Putamen (tissue), 1 donor: ENCODE measurements at places on chromosomes 7 and 10.

- no peak for DNase-seq
Measured at GRCh38 chr7:15504351-15504750, 57.5 kb downstream of the AGMO start.

GRCh38 chr10:80498078-80498832, 39.4 kb upstream of the SH2D4B start:
- no peak for DNase-seq

DNA sequence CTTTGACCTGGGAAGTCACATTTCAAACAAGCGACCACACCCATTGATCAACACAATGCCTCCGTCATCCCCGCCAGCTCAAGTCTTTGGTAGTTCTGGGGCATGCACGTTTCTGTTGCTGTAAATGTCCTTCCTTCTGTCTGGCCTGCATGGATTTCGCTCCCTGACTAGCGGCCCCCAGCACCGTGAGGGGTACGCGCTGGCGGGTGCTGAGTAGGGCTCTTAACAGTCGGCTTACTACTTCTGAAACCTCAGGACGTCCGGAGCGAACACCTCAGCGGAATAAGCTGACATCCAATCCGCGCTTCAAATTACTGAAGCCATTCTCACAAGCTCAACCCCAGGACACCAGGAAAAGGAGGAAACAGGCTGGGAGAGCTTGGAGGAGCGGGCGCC, 505 bp downstream of the NUDCD3 start:
- no peak for DNase-seq

- no peak for DNase-seq
Measured at GRCh38 chr10:93771354-93771753, 13.6 kb downstream of the LGI1 start.

DNA sequence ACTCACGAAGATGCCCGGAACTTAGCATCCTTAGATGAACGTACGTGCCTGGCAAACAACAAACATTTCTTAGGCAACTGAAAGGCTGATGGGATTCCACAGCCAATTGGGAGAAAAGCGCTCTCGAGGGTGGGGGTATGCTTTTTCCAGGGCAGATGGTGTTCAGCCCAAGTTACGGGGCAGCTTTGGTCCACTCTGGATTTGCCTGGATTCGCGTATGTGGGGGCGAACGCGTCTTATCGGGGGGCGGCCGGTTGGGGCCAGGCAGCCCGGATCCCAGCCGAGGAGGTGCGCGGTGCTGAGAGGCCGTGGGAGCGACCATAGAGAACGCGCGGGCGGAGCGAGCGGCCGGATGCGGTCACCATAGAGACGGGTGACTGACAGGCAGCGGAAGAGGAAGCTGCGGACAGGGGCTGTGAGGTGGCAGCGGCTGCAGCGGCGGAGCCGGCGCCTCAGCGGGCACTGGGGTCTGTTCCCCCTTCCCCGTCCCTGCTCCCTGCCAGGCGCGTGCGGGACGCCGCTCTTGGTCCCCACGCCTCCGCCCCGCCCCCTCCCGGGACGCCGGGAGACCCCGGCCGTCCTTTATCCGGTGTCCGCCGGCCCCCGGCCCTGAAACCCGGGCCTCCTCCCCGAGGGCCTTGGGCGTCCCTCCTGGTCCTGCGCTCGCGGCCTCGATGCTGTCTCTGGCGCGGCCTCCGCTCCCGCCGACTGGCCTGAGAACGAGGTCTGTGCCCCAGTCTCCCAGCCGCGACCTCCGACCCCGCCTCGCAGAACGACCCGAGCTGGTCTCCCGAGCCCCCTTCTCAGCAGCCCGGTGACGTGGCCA, at the start of gene CHPF2:
Gene CHPF2, plus strand, starts transcription at position 393 of the 826 bp plus-strand sequence. CDS start 1,529 bp downstream, outside the sequence.
- DNase-seq = peak; percentile 85

GRCh38 chr10:91034042-91034441, 113.2 kb upstream of the ANKRD1 start:
- no peak for DNase-seq

DNA sequence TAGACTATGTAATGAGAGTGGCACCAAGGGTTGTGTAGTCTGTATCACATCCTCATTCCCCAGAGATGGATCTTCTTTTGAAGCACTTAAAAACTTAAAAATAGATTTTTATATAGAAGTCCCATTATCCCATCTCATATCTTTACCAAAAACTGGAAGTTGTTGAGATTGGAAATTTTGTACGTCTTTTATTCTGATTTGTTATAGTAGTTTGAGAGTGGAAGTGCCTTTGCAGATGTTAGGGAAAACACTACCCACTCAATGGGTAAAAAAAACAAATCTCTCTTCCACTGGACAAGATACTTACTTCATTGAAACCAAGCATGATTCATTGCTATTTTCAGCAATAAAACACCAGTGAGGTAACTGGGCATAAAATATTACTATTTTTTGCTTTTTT, 184.4 kb downstream of the MACC1 start:
- DNase-seq = no peak
